ENCODE measurements at places on chromosomes 4 and X. TPM values are rescaled to one million over a fixed set of nuclear protein-coding genes. Genes with fewer than 3 reads are reported as not detected.

Gene FNIP2
- total RNA-seq, result 0.17 TPM

Gene CT45A8
- not detected for total RNA-seq

Gene CLDN22
- not detected for total RNA-seq

Gene GPRIN3
- total RNA-seq, result 1.5 TPM

Gene SYTL5
- not detected for total RNA-seq

DNA sequence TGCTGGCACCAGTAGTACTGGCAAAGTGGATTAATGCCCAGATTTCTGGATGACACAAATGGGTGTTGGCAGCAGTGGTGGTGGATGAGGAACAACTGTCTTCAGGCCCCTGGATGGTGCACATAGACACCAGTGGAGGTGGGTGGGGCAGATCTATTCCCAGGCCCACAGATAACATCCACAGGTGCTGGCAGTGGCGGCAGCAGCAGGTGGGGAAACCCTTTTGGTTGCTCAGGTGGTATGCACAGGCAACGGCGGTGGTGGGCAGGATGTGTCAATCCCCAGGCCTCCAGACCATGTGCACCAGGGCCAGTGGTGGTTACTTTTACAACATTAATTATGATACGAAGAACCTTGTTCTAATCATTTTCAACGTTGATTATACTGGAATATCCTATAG, 48.9 kb upstream of the FAT4 start:
- DNase-seq, result no peak

- DNase-seq, result no peak
Observed at GRCh38 chr4:2291705-2292645, 30.1 kb upstream of the MXD4 start.

- no peak for DNase-seq
Observed at GRCh38 chr4:134787315-134787714, 585.7 kb upstream of the PABPC4L start.

- DNase-seq, result no peak
Observed at GRCh38 chr4:174256277-174256713, 27.2 kb downstream of the FBXO8 start.

DNA sequence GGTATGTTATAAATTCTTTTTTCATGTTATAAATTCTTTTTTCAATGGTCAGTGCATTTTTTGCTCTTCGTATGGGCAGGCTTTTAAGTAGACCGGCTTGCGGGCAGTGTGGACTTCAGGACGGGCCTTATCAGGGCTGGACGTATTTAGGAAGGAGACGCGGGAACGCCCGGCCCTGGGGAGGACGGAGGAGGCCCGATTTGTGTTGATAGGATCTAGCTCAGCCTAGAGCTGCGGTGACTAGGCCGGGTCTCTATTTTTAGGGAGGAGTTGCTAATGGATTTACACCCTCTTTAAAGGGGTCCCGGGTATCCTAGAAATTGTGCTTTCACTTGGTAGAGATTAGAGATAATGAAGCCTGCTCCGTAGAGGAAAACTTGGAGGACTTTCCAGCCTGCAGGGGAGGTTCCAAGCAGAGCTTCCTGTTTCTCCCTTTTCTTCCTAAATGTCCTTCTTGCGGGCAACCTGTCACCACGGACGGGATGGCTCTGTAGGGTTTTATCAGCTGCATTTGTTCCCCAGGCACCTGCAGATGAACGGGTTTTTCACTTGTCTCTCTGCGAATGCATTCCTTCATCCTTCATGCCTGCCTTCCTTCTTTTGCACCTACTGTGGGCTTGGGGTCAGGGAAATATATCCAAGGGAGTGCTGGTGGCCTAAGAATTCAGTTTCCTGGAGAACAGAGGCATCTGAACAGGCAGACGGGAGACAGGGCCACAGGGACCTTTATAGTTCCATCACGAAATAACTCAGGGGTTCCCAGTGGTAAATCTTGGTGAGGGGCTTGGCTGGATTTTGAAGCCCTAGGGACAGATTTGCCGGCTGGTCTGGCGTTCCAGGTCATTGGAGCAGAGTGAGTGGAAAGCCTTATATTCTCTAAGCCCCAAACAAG, 1.4 kb downstream of the CD99 start:
- DNase-seq, result peak; percentile 26

GRCh38 chr4:153962311-153963039, 173.6 kb upstream of the SFRP2 start:
- no peak for DNase-seq
